ENCODE measurements at places on chromosomes 1 and 21.
A peak's percentile ranks its signal among the peaks of the same experiment; 100 is the strongest.

- no peak for DNase-seq
These were observed 1.8 kb downstream of the VWA1 start for GRCh38 chr1:1437033-1437903.

- DNase-seq: no peak
These were observed 100.5 kb downstream of the NPHP4 start for GRCh38 chr1:5891736-5892135.

GRCh38 chr1:228314658-228315483 lies 91.8 kb downstream of the TRIM11 start:
- no peak for DNase-seq

DNA sequence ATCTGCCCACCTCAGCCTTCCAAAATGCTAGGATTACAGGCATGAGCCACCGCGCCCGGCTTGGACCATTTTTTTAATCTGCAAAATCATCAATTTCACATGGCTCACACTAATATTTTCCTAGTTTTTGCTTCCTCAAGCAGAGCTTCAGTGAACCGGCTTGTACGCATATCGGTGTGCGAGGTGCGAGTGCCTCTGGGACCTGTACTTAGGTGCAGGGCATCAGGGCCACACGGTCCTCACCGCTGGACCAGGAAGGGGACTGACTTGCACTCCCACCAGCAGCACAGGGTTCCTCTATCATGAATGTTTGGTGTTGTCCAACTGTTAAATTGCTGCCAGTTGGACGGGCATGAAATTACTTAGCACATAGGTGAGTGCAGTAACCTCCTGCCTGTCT lies 15.4 kb upstream of the SHE start:
- DNase-seq: no peak

GRCh38 chr1:29812408-29813135 lies 576.2 kb downstream of the PTPRU start:
- DNase-seq: no peak

DNA sequence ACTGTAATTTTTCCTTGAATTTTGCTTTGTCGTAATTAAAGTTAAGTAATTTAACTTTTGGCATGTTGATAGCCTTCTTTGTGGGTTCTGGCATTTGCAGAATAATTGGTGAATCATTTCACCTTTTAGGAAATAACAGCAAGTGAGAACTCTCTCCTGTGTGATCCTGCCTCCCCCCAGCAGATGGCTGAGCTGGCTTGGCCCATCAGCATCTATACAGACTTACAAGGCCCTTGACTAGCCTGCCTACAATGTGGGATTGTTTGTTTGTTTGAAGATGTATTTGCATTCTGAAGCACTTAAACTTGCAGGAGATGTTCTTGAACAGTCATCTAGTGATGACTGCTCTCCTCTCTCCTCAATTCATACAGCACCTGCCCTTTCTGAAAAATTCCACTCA lies 55.9 kb downstream of the MACO1 start:
- no peak for DNase-seq

DNA sequence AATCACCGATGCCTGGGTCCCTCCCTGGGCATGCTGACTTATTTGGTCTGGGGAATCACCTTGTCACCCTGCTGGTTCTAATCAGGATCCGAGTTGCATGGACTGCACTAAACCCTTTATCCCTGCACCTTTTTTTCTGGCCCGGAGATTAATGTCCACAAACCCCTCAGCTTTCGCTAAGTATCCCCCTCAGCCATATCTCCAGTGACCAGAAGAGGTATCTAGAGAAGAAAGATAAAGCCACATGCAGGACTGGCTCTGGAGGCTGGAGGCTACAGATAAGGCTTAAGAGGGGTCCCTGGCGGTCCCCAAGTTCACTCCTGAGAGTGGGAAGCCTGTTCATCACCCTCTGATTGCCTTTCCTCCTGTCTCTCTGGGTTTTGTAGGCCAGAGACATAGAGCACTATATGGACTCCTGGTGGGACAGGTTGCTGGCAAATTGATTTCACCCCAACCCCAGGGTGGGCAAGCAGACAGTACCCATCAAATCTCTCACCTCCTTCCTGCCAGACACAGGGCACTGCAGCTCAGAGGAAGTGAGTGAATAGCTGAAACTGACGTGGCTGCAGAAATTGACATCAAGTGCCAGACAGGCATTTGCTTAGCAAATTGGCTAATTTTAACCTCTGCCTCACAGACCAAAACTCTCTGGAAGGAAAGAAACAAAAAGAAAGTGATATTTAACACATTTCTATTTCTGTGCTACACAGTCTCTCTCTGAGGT lies 38.8 kb downstream of the HMGB4 start:
- no peak for DNase-seq

DNA sequence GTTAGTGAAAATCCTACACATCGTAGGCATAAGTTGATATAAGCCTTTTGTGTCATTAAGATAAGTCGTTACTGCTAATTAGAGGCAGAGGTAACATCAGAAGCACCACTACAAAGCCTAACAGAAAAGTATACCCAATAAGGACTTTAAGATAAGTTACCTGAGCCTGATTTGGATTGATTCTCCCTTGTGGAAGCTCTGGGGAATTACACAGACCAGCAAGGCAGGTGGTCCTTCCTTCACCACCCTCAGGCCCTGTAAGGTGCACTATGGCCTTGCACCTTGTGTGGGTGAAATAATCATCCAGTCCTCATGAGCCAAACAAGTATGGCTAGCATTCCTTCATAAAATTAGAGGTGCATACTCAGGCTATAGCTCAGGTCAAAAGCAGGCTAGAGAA lies 166.7 kb upstream of the CHRM3 start:
- DNase-seq: no peak

- DNase-seq: no peak
These were observed 17.7 kb downstream of the PTPRC start for GRCh38 chr1:198656500-198656932.

GRCh38 chr1:164660412-164660772 lies 101.4 kb downstream of the PBX1 start:
- DNase-seq: no peak

DNA sequence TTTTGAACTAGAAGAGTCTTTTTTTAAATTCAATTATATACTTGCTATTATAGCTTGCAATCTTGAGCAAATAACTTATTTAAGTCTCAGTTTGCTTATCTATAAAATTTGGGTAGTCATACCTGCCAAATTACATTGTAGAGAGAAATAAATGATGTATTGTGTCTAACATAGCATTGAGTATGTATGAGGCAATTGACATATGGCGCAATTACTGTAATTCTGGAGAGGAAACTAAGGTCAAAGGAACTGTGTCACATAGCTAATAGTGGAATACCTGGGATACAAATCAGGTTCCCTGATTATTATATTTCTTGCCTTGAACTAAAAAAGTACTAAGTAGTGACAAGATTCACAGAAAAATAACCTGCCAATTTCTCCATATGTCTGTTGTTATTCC lies 302.5 kb downstream of the PDE4B start:
- no peak for DNase-seq

- no peak for DNase-seq
These were observed 426.3 kb upstream of the CHRM3 start for GRCh38 chr1:238960071-238960470.

DNA sequence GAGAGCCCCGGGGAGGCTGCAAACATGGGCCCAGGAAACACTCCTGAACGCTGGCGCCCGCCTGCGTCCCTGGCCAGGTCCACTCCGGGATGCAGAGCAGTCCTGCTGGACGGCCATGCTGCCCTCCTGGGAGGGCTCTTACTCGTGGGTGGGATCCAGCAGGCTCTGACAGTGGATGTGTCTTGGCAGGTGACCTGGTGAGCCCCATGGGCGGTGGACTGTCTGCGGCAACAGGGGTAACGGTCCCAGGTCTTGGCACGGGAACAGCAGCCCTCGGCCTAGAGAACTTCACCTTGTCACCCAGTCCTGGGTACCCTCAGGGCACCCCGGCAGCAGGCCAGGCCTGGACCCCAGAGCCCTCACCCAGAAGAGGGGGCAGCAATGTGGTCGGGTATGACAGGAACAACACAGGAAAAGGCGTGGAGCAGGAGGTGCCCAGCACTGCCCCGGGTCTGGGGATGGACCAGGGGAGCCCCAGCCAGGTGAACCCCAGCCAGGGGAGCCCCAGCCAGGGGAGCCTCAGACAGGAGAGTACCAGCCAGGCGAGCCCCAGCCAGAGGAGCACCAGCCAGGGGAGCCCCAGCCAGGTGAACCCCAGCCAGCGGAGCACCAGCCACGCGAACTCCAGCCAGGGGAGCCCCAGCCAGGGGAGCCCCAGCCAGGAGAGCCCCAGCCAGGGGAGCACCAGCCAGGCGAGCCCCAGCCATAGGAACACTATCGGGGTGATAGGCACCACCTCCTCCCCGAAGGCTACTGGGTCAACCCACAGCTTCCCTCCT lies 39.8 kb downstream of the UMODL1 start:
- no peak for DNase-seq

- no peak for DNase-seq
These were observed 82.0 kb upstream of the ESRRG start for GRCh38 chr1:216805233-216805632.

DNA sequence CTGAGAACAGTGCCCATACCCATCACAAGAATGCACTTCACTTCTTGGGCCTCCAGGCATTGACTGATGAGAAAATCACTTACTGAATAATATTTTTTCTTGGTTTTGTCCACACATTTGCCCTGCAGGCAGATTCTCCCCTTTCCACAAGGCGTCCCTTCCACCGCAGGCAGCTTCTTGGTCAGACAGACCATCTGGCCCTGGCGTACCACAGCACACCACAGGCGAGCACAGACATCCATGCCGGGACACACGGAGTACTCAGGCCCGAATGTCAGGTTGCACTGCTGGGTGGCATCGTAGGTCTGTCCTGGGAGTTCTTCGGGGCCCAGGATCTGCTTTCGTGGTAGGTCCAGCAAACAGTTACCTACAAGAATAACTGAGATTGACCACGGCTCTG lies 32.5 kb downstream of the ADAMTS5 start:
- peak; percentile 67 for DNase-seq

DNA sequence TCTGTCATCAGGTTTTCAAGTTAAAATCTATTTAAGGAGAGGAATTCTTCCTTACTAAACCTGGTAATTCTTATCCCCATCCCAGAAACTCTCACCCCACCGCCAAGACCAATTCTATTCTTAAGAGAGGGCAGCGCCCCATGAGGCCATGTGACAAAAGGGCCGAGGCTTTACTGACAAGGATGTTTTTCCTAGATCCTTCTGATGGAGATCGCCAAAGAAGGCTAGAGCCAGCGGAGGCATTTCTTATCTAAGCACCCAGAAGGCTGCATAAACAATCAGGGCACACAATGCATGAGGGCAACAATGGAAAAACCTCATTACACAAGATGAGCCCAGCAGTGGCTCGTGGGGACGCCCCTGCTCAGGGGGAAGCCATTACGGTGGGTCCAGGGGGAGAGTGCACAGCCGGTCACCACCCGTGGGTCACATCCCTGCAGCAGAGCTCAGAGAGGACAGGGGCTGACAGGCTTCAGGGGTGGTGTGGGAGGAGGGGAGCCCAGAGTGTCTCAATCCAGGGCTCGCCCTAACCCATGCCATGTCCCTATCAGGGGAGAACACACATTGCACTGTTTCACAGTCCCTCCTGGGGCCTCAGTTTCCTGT lies 88.7 kb downstream of the ITPKB start:
- no peak for DNase-seq

DNA sequence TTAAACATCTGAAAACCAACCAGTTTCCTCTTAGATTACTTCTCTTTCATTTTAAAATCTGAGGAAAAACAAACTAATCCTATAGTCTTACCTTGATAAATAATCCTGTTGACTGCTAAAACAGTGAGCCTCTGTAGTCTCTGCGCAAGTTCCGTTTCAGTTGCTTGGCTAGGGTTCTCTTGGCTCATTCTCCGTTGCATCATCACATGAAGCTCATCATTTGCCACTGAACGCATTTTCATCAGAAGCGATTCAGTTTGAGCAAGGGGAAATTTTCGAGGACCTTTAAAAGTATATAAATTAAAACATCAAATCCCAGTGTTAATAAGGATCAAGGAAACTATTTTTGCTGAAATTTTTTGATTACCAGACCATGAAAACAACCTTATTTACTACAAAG lies 96.7 kb upstream of the GNG4 start:
- no peak for DNase-seq

DNA sequence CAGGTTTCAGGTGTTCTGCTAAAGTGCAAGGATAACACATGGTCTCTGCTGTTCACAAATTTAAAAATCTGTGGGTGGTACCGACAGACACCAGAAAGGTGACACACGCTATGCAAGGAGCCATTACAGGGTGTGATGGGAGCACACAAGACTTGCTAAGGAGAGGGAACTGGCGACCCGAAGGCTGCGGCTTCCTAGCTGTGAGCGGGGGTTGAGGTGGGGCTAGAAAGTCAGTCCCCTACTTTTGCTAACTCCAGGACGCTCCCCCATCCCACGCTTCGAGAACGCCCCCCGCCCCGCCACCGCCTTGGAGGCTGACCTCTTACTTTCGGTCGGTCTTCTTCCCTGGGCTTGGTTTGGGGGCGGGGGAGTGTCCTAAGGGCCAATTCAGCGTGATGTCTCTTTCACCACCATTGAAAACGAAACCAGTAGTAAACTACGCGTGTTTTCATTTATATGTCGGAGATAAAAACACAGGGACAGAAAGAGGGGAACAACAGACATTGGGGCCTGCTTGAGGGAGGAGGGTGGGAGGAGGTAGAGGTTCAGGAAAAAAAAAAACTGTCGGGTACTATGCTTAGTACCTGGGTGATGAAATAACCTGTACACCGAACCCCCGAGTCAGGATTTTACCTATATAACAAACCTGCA lies 1.1 kb downstream of the CKS1B start:
- DNase-seq: peak; percentile 50

DNA sequence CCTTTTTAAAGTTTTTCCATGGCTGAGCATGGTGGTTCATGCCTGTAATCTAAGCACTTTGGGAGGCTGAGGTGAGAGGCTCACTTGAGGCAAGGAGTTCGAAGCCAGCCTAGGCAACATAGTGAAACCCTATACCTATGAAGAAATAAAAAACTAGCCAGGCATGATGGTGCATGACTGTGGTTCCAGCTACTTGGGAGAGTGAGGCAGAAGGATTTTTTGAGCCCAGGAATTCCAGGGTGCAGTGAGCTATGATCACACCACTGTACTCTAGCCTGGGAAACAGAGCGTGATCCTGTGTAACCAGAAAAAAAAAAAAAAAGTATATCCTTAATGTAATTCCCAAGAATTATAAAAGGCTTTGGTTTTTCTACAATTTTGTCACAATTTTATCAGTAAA lies 17.4 kb downstream of the DEPDC1 start:
- no peak for DNase-seq

- peak; percentile 79 for DNase-seq
These were observed 12.0 kb downstream of the UBE2Q1 start for GRCh38 chr1:154546264-154547063.

DNA sequence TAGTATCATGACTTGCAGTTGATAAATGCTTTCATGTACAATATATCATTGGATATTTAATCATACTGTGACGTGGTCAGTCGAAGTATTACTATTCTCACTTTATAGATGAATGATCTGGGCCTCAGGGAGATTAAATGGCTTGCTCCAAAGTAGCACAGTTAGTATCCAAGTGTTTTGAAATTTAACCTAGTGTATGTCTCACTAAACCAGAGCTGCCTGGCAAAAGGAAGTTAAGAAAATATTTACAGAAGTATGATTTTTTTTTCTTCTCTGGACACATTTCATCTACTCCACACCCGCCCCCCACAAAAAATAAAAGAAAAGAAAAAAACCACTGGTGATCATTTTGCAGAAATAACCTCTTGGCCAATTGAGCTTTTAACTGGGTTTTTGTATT lies 71.9 kb upstream of the CXADR start:
- DNase-seq: no peak

- no peak for DNase-seq
These were observed 192.4 kb downstream of the HMCN1 start for GRCh38 chr1:185926588-185926987.

Measured in glutamatergic neuron (in vitro differentiated cells).